ENCODE measurements at places on chromosomes 6 and 20.

GRCh38 chr20:39576771-39577170, 614.6 kb downstream of the DHX35 start:
- DNase-seq, result no peak

GRCh38 chr20:62896526-62896925, 29.8 kb downstream of the DIDO1 start:
- no peak for DNase-seq

- DNase-seq, result no peak
These were observed 62.3 kb upstream of the NNAT start for GRCh38 chr20:37458761-37459160.

- DNase-seq, result no peak
These were observed 77.6 kb upstream of the EYA2 start for GRCh38 chr20:46816886-46817638.

DNA sequence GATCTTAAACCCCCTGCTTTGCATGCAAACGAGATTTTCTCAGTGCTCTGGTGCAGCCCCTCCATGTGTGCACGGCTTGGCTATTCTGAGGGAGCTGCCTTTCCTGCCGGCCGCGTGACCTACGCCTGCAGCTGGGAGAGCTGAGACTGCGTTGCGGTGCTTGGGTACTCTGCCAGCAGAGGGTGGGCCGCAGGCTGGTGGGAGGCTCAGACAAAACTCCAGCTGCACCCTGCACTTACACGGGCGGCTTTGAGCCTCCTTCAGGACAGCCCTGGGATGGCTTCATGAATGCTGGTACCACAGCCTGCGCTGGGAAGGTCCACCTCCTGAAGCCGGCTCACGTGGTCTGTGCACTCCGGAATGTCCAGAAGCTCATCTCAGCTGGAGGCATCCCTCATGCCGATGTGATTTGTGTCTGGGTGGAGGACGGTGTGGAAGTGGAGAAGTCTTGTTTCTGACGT, 223.7 kb downstream of the DLL1 start:
- DNase-seq, result no peak

GRCh38 chr6:88135578-88136114, 30.5 kb downstream of the CNR1 start:
- no peak for DNase-seq

DNA sequence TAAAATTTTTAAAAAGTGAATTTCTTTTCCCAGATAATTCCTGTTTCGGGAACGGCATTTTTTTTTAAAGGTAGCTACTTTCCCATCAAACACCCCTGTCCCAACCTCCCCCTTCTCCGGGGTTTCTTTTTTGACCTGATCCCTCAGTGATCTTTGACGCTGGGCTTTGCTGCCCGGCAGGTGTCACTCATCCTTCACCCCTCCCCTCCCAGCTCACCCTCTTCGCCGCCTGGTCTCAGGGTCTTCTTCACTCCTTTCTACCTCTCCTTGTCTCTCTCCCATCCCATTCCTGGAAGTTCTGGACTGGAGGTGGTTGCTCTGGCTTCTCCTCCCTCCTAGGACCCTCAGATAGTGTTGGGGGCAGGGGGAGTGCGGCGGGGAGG, 329 bp upstream of the GPR6 start:
- no peak for DNase-seq

DNA sequence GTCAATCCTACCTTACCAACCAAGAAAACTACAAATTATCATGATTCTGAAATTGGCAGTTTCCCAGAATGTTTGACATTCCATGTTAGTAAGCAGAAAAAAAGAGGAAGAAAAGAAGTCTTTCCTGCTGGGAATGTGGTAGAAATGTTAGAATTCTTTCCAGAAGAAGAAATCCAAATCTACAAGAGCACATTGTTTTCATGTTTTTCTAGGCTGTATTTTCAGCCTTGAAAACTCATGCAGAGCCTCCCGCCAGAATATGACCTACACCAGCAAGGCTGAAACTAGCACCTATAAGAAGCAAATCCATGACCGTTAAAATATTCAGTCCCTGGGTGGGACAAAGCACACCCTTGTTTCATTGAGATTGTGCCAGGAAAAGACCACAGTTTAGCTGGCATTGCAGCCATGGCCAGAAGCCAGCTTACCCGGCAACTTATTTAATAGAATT, 259.4 kb downstream of the GJA1 start:
- no peak for DNase-seq

DNA sequence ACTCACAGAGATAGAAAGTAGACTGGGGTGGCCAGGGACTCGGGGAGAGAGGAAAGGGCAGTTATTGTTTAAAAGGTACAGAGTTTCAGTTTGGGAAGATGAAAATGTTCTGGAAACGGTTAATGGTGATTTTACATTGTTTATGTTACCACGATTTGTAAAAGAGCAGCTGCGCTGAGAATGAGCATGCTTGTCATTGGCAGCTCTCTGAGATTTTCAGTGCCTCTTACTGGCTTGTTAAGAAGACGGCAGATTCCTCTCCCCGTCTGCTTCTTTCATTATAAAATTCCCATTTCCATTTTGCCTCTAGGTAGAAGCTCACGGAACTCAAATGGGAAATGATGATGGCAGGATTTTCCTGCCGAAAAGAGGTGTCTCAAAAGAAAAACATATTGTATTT, 39.7 kb upstream of the PPP1R3G start:
- no peak for DNase-seq

- no peak for DNase-seq
These were observed 70.2 kb downstream of the SSR1 start for GRCh38 chr6:7242835-7243178.

GRCh38 chr6:32355018-32355417, 16.7 kb downstream of the TSBP1 start:
- no peak for DNase-seq
